NCI-H1105 (cell line): ENCODE measurements at places on chromosomes 16 and 17.

DNA sequence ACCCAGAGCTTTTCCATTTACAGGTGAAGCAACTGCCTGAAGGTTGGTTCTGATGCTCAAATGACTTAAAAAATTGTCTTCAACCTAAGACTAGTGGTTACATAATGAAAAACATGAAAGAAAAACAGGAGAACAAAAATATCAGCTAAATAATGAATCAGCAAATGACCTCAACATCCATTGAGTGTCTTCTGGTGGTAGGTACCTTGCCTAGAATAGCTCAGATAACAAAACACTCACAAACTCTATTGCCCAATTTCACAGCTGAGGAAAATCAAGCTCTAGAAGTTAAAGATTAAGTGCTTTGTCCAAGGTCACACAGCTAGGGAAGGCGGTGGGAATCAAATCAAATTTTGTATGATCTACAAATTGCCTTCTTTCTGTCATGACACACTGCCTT, 304.6 kb upstream of the CDH11 start:
- no peak for DNase-seq

- no peak for DNase-seq
These were observed 22.3 kb downstream of the RHBDL3 start for GRCh38 chr17:32287804-32288511.

GRCh38 chr17:49951362-49952082, 17.5 kb upstream of the DLX4 start:
- no peak for DNase-seq

DNA sequence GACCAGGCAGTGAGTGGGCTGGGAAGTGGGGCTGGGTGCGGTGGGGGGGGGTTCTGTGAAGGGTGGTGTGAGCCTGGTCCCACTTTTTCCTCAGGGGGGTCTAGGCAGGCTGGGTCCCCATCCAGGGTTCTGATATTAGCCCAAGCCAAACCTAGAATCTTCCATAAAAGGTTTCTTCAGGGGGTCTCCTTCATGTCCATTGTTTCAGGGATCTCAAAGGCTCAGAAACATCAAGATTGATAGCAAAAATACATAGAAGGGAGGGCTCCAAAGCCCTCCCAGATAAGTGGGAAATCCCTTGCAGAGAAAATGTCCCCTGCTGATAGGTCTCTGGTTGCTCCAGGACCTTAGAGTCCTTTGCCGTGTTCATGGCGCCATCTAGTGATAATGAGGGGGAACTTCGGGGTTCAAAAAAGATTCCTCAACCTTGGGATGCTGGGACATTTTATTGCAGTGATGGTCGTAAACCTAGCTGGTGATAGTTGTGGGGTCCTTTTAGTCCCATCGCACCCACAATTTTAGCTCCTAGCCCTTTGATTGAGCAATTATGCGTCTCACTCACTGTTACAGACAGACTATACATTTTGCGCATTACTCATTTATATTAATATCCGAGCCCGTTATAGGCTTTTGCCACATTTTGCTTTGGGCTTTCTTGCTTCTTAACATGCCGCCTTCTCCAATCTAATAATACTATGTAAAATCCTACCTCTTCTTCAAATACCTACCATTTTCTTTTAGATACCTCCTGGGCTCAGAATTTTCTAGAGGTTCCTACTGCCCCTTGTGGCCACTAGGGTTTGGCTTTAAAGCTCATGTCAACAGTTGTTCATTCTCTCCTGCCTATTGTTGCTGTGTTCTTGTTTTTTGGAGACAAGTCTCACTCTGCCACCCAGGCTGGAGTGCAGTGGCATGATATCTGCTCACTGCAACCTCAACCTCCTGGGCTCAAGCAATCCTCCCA, 35.1 kb downstream of the IGF2BP1 start:
- peak; percentile 39 for DNase-seq

DNA sequence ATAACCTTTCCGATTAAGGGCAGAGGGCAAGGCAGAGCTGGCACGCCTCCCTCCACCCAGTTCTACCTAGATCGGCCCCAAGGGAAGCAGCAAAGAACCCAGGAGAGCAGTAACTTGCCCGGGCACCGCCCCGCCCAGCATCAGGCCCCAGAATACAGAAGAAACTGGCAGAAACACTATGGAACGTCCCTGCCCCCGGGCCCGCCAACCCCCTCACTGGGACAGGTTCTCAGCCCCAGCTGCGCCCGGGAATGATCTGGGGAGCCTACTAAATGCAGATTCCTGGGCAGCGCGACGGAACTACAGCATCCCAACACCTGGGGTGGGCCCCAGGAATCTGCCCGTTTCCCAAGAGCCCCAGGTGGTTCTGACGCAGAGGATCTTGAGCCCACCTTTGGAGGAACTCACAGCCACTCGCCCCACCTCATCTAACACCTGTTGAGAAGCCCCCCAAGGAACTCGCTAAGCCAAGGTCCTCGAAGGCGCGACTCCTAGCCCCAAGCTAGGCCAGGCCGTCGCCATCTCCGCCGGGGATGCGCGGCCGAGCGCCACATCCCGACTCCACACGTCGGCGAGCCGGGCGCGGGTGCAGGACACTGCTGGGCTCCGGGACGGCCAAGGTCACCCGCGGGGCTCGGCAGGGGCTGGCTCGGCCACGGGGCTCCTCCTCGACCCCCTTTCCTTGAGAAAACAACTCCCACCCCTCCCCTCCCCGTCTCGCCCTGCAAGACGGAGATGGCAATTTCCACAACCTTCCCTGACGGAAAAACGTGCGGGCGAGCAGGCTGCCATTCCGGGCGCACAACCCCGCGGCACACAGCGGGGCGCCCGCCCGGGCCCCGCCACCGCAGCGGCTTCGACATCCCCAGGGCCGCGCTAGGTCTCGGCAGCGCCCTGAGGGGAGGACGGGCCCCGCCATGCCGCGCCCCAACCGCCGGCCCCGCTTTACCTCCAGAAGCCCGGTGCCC, 913 bp downstream of the CDIP1 start:
- no peak for DNase-seq

- no peak for DNase-seq
These were observed 180.9 kb downstream of the ZNF423 start for GRCh38 chr16:49674990-49675389.

GRCh38 chr16:23514381-23515152, 4.3 kb upstream of the GGA2 start:
- no peak for DNase-seq

- no peak for DNase-seq
These were observed 276.4 kb downstream of the SOX9 start for GRCh38 chr17:72397223-72397667.

- no peak for DNase-seq
These were observed 3.5 kb upstream of the EZH1 start for GRCh38 chr17:42748202-42748907.

- DNase-seq: no peak
These were observed 96.3 kb upstream of the ZNF750 start for GRCh38 chr17:82935966-82936767.

DNA sequence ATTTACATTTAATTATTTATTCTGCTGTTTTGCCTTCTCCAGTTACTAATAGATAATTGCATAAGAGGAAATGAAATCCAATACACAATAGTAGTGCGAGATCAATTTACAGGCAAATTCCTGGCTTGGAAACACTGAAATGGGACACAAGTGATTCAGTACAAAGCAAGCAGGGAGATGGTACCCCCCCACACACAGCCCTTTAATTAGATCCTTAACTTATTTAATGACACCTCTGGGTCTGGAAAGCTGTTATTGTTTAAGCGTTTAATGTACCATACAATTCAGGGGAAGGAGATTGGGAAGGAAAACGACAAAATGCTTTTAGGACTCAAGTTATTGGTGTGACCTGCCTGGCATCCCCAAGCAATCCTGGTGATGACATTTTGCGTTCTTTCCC, 318.2 kb downstream of the NPIPA8 start:
- DNase-seq: no peak

- no peak for DNase-seq
These were observed 91.5 kb upstream of the HAS3 start for GRCh38 chr16:69013991-69014390.

- no peak for DNase-seq
These were observed 132.2 kb downstream of the SKAP1 start for GRCh38 chr17:48297825-48298224.

GRCh38 chr16:47065766-47066688, 77.7 kb downstream of the NETO2 start:
- DNase-seq: no peak

GRCh38 chr17:77254951-77255825, 114.4 kb downstream of the SEC14L1 start:
- no peak for DNase-seq

DNA sequence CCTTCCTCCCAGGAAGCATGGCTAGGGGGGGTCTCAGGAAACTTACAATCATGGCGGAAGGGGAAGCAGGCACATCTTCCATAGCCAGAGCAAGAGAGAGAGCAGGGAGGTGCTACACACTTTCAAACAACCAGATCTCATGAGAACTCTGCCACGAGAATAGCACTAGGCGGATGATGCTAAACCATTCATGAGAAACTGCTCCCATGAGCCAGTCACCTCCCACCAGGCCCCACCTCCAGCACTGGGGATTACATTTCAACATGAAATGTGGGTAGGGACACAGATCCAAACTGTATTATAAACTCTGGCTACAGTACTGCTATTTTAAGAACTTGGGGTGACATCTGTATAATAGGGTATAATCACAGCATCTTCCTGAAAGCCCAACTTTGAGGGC, 83.1 kb upstream of the CACNG5 start:
- no peak for DNase-seq

- no peak for DNase-seq
These were observed at the start of gene OR3A3 for GRCh38 chr17:3411070-3411469. OR3A3 (plus strand) TSS chr17:3411370.

GRCh38 chr17:62750631-62751051, 57.5 kb downstream of the MARCHF10 start:
- DNase-seq: no peak

DNA sequence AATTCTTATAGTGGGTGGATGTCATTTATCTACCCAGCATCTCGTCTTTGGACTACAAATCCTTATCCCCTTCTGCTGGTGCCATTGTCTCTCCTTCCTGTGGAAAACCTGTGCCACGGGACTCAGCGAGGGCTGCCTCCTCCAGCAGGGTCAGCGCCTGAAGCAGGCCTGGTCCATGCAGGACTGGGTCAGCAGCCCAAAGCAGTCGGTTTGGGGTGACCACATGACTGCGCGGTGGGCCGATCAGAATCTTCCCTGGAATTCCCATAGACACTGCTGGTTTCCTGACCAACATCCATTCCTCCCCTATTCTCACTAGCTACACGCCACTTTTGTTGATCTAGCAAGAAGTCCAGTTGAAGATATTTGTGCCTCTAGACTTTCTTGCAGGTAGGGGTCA, 26.9 kb downstream of the RPRML start:
- no peak for DNase-seq
